ENCODE measurements at places on chromosomes 11 and 22. TPM values are rescaled to one million over a fixed set of nuclear protein-coding genes. Genes with fewer than 3 reads are reported as not detected.

GRCh38 chr22:47621253-47621652, 858.8 kb downstream of the TBC1D22A start:
- H3K27me3 ChIP-seq: no peaks in the 10 kb centered on the region
- DNase-seq: no peak
- H3K36me3 ChIP-seq: no peaks in the 10 kb centered on the region
- H3K4me3 ChIP-seq: no peak overlapping the region

- no peak overlapping the region for H3K27ac ChIP-seq
- no peaks in the 10 kb centered on the region for H3K4me1 ChIP-seq
- no peaks in the 10 kb centered on the region for H3K36me3 ChIP-seq
These were observed 6.9 kb upstream of the PRAME start for GRCh38 chr22:22565981-22566380.

DNA sequence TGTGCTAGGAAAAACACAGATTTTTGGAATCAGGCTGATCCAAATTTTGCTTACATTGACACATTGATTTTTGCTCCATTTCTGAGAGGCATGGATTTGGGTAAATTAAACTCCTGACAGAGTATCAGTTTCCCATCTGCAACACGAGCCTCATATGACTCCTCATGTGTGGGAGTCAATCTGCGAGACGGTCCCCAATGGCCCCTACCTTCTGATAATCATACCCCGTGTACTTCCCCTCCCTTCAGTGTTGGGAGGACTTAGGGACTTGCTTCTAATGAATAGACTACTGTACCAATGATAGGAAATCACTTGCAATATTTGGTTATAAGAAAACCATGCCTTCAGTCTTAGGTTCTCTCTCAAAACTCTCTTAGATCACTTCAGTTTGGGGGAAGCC, 302.7 kb downstream of the ETS1 start:
- no peaks in the 10 kb centered on the region for H3K36me3 ChIP-seq
- no peak overlapping the region for H3K27ac ChIP-seq
- no peak overlapping the region for H3K4me3 ChIP-seq

DNA sequence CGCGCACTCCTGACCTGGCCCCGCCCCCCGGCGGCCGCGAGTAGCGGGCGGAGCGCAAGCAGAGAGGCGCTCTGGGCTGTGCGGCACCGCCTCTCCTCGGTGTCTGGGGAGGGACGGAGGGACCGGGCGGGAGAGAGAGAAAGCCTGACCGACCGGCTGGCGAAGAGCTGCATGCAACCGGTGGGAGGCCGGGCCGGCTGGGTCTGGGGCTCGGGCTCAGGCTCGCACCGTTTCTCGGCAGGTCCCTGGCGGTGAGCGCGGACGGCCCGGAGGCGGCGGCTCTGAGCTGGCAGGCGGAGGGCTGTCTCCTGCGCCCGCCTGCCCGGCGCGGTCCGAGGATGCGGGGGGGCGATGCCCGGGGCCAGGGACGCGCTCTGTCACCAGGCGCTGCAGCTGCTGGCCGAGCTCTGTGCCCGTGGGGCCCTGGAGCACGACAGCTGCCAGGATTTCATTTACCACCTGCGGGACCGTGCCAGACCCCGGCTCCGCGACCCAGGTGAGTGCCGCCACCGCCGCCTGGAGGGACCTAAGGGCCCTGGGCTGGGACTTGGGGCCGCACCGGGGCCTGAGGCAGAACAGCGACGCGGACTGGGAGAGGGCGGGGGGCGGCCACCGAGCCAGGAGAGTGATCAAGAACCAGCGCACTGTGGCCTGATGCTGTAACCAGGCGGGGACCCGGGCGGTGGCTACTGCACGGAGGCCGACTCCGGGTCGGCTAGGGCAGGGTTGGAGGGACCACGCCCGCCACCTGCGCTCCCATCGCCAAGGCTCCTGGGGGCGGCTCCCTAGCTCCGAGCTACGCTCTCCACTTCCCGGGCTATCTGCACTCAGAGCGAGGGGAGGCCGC, at the start of gene SYT9:
Gene SYT9 (plus strand): TSS at position 69 of the 847 bp plus-strand sequence. CDS start 283 bp downstream, at position 352.
- DNase-seq: peak; percentile 89
- no peaks in the 10 kb centered on the region for H3K36me3 ChIP-seq
- peak within 1 kb of the TSS; percentile 70 for H3K4me3 ChIP-seq
- H3K4me1 ChIP-seq: no peaks in the 10 kb centered on the region
- peak within 1 kb of the TSS; percentile 20 for H3K27ac ChIP-seq

GLYAT gene
- 399 TPM for total RNA-seq
